ENCODE measurements at places on chromosomes 11 and 22.

GRCh38 chr11:67365736-67366444, 7.5 kb downstream of the CLCF1 start:
- no peak for DNase-seq

- DNase-seq: no peak
These were observed 563.0 kb downstream of the SOX6 start for GRCh38 chr11:15793043-15793996.

- no peak for DNase-seq
These were observed 104.5 kb downstream of the UVRAG start for GRCh38 chr11:75919525-75919924.

DNA sequence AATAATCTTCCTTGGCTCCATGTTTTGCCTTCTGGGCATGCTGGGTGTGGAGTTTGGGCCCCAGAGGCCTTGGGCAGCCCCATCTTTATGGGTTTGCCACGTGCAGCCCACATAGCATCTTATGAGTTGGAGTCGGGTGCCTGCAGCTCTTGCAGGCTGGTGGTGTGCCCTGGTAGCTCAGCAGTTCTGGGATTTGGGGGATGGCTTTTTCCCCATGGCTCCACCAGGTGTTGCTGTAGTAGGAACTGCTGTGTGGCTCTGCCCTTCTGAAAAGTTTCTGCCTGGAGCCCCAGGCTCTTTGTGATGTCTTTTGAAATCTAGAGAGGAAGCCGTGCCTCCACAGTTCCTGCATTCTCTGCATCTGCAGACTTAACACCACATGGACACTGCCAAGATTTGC, 16.8 kb downstream of the EED start:
- no peak for DNase-seq

- DNase-seq: no peak
These were observed 12.2 kb downstream of the CABIN1 start for GRCh38 chr22:24023204-24023789.

- no peak for DNase-seq
These were observed 346 bp upstream of the ALG9 start for GRCh38 chr11:111871693-111872161.

DNA sequence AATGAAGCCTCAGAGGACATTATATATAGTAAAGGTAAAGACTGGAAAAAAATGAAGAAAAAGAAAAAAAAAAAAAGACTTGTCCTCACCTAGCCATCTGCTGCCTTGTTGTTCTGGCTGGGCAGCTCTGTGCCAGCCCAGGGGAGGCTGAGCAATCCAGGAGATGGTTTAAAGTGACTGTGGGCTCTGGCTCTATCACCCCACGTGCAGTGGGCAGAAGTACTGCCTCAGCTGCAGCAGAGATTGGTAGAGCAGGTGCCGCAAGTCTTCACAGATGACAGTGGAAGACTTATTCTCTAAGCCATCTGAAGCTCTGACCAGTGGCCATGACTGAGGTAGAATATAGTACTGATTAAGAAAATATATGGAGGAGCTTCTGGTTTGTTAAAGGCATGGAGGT, 62.2 kb downstream of the SGSM3 start:
- no peak for DNase-seq

DNA sequence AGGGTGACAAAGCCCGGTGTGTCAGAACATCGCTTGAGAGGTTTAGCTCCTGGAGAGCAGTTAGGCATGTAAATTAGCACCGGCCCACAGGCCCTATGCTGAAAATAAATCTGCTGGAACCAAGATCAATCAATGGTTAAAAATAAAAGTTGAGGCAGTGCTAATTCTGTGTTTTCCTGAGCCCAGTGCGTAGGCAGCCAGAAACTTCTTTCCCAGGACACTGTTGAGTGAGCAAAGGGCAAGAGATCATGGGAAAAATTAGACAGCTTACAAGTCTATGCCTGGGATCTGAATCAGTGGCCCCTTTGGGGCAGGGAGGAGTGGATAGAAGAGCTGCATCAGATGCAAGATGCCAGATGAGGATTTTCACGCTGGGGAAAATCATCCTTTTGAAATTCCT, 539.2 kb downstream of the BUD13 start:
- DNase-seq: no peak

DNA sequence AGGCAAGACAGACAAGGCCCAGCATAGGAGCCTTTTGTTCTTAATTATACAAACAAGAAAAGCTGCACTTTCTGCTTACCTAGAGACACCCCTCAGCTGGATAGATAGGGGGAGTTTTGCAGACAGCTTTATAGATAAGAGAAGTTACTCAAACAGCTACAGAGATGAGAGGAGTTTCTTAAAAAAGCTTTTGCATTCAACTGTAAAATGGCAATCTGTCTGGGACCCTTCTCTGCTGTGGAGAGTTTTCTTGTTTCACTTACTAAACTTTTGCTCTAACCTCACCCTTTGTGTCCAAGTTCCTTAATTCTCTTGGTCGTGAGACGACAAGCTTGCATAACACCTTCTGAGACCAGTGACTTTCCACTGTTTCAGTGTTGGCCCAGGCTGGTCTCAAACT, 103.8 kb upstream of the CHORDC1 start:
- no peak for DNase-seq

DNA sequence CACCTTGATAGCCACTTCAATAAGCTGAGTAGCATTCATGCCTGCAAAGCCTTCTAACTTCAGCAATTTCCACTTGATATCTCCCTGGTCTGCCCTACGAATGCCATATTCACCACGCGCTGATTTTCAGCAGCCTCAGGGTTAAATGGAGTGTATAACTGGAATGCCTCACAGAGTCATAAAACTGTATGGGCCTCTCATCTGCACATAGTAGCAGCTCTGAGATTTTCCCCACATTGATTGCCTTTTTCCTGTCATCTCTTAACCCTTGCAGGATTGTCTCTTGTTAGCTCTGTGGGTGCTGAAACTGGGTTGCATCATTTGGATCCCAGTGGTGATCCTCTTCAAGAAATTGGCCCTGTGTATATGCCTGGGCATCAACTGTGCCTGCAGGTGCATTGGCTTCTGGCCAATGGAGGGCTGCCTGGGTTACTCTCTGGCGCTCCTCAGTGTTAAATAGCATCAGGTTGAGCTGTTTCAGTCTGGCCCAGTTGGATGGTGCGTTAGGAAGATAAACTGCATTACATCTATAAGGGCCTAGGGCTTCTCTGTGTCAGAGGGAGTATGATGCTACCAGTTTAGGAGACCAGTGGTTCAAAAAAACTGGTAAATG, 17.4 kb upstream of the GLYATL1 start:
- DNase-seq: no peak

GRCh38 chr11:62702246-62702645, 5.0 kb downstream of the BSCL2 start:
- DNase-seq: no peak

DNA sequence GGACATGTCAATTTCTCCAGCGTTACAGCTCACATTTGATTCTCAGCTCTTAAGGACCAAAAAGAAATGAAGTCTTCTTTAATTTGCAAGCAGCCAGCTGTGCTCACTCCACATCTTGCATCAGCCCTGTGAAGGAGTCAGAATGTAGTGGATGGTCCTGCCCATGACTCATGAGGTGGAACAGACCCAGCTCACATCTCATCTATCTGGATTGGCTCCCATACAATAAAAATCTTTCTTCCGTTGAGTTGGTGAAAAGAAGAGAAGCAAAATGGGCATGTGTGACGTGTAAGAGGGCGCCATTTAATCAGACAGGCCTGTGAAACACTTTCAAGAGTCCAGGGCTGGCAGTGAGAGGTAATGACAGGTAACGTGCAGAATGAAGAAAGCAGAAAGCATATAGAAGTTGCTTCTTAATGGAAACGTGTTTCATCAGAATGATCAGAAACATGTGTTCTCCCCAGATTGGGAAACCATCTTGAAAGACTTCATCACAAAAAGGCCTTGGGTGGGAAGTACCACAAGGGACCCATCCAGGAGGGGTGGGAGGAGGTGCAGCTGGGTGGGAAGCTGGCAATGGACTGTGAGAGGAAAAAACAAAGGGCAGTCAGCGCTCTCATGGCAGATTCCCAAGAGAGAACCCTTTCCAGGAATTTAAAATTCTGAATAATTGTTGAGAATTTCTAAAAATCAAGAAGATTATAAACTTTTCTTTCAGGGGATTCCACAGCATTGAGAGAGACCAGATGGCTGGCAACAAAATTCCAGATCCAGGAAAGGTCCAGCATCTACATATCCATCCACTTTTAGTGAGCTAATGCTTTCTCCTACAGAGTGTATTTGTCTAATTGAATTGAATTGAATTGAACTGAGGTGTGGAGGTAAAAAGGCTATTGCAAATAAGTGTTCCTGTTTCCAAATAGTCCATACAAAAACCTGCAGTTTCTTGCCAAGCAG, 57.0 kb downstream of the ETS1 start:
- peak; percentile 42 for DNase-seq

- no peak for DNase-seq
These were observed 508.2 kb downstream of the METTL15 start for GRCh38 chr11:28616160-28616965.

DNA sequence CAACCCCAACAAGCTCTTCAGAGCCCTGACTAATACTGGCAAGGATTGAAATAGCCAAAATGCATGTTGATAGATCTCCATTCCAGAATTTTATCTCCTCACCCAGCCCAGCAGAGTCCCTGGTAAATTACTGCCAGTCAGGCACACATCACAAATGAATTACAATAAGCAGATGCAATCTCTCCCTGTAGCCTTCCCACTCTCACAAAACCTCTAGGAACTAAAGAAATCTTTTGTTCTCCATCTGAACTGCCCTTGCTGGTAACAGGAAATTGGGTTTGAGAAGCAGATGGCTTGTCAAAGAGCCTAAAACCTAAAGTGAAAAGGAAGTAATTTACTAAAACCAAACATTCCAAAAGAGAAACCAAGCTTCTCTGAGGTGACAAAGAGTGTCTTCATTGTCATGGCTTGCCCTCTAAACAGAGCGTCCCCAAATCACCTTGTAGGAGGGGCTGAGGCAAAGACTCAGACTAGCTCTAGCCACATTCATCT, 59.5 kb downstream of the FAM168A start:
- DNase-seq: peak; percentile 84

- DNase-seq: no peak
These were observed 81.4 kb downstream of the RCN1 start for GRCh38 chr11:32172041-32172847.

GRCh38 chr11:23123753-23124152, 263.5 kb upstream of the CCDC179 start:
- DNase-seq: peak; percentile 36

DNA sequence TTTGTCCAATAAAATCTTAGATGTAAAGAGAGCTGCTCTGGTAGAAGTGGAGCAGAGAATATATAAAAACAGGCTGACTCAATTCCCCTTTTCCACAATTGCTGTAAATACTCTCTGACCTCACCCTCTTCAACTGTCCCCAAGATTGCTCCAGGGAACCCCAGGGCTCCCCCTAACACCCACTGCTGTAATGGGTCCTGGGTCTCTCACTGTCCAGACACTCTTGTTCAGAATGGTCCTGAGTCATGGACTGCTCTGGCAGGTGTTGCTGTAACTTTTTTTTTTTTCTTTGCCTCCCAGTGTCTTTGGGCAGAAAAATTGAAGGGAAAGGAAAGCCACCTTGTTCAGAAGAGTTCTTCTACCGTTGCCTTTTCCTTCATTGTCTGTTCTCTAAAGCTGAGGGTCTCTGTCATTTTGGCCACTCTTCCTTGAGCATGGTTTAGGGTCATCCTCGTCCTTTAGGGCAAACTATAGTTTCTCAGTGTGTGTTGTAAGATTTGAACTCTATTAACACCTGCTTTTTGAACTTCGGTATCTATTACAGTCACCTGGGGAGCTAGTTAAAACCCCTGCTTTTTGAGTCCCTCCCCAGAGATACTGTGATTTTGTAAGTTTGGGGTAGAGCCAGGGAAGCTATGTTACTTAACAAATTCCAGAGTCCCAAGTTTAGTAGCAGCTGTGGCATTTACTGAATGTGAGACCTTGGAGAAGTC, 209.5 kb downstream of the NAV2 start:
- DNase-seq: no peak

GRCh38 chr11:64650923-64651523, 60.0 kb downstream of the SLC22A12 start:
- DNase-seq: peak; percentile 54

DNA sequence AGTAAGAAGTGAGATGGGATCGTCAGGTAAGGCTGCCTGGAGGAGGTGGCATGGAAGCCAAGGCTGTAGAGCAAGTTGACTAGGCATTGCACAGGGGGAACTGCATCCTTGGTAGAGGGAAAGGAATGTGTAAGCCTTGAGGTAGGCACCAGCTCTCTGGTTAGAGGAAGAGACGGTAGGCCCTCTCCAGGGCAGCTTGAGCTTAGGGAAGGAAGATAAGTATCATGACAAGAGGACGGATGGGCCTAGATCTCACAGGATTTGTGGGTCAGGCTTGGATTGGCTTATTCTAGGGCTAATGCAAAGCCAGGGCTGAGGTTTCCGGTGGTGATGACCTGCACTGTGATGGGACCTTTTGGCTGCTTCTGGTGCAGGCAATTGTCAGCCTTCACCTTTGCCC, 1035.8 kb downstream of the TBC1D22A start:
- no peak for DNase-seq

DNA sequence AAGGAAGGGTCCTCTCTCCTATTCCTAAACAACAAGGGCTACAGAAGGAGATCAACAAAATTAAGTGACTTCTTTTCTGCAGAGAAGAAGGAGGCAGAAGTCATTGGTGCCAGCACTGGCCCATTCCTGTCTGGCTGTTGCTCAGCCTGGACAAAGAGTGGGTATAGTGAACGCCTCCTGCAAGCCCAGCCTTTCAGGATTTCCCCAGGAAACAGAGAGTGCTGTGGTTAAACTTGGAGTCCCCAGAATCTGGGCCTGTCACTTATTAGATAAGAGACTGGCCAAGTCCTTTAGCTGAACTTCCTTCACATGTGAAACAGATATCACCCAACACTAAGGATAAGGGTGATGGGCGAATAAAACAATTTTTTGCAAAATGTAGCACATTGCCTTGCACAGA, 10.9 kb downstream of the TST start:
- peak; percentile 55 for DNase-seq

DNA sequence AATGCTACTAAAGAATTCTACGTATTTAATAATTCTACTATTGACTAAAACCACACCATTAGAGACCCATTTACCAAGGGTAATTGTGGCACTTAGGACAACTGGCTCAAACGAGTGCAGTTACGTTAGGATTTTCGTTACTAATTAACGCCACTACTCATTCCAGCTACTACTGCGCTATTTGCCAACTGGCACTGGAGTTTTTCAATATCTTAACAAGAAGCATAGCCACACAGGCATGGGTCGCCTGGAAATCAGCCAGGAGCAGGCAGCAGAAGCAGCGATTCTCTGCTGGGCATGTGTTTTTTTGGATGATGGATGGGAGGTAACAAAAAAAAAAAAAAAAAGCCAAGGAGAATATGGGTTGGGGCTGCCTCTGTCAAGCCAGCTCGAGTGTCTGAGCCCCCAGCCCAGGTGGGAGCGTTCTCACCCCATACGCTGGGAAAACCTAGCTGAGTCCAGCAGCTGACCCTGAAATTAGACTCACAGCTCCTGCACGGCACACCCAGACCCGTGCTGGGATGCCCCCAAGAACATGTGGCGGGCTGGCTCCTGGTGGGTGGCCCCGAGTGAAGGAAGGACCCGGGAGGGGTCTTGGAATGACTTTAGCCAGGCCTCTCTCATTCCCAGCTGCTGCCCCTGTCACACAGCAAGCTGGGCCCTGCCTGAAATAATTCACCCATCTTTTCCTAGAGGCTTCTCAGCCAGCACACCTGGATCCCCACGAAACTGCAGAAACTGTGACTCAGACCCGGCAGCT, 214.0 kb downstream of the BRD1 start:
- DNase-seq: no peak

Measured in common myeloid progenitor, CD34-positive (primary cell).